Esophagus muscularis mucosa (tissue), 4 donors: ENCODE measurements at places on chromosomes 16 and 17.

- no peaks in the 10 kb centered on the region for H3K36me3 ChIP-seq
- H3K4me1 ChIP-seq: no peaks in the 10 kb centered on the region
- no peak overlapping the region for H3K4me3 ChIP-seq
- DNase-seq: no peak
Measured at GRCh38 chr16:78596996-78597422, 497.6 kb downstream of the WWOX start.

GRCh38 chr16:79509906-79510305, 90.6 kb downstream of the MAF start:
- no peaks in the 10 kb centered on the region for H3K36me3 ChIP-seq
- peaks cover 2% of the 10 kb centered on the region for H3K27me3 ChIP-seq
- no peak overlapping the region for H3K27ac ChIP-seq
- no peak for DNase-seq
- H3K4me3 ChIP-seq: no peak overlapping the region
- H3K4me1 ChIP-seq: no peaks in the 10 kb centered on the region

DNA sequence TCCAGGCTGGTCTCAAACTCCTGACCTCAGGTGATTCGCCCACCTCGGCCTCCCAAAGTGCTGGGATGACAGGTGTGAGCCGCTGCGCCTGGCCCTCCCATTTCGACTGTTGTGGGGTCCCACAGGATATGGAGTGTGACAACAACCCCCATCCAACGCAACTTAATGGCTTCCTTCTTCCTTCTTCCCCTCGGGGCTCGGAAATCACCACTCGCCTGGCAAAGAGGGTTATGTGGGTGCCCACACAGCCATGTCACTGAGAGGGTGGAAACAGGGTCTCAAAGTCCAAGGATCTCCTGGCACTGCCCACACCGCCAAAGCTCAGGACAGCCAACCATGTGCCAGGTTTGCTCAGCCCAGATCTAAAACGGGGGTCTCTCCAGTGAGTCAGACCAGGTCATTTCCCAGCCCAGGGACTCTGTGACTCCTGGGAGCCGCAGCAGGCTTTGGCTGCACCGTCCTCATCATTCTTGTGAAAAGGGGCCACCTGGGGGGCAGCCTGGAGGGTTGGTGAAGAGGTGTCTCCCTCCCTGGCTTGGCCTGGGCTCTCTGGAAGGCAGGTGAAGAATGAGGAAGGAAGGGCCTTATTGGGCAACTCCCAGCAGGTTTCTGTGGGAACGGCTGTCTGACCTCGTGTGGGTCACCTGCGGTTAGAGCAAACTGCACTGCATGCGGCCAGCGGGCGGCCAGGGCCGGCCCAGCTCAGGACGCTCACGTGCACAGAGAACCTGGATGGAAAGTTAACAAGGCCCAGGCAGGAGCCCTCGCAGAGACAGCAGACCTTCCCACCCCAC, 25.3 kb upstream of the LITAF start:
- DNase-seq: no peak
- H3K36me3 ChIP-seq: no peaks in the 10 kb centered on the region
- H3K27me3 ChIP-seq: no peaks in the 10 kb centered on the region
- H3K27ac ChIP-seq: no peak overlapping the region
- no peak overlapping the region for H3K4me3 ChIP-seq

DNA sequence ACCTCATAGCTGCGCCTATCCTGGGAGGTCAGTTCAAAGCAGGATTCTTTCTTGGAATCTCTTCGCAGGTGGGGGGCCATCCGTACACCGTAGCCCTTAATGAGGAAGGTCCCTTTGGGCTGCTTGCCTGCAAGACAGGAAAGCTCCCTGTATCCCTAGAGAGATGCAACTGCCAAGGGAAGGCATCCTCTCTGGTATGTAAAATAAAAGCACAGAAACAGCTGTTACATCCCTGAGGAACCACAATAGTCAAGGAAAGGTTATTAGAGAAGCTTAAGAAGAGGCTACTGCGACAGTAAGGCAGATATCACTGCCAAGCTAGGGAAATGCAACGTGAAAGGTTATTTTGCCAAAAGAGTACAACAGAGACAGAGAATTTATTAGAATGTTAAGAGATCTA, 77.2 kb downstream of the SNX11 start:
- no peak for DNase-seq
- H3K4me3 ChIP-seq: no peak overlapping the region
- no peaks in the 10 kb centered on the region for H3K36me3 ChIP-seq

DNA sequence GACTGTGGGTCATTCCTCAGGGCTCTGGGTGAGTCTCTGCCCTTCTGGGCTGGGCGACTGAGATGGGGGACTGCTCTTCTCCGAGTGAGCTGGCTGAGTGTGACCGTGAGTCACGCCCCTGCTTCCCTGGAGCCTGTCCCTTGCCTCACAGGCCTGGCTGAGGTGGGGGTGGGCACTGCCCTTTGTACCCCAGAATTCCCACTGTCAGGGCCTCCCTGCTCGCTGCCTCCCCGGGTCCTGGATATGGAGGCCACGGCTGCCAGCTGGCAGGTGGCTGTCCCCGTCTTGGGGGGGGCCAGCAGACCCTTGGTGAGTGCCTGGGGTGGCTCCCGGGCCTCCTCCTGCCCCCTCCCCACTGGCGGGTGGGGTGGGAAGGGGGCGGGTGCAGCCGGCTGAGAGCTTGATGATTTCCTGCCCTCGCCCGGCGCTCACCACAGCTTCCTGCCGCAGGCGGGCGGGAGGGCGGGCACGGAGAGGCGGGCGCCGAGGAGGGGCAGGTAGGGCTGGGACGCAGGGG, at the start of gene LAT:
Gene LAT, plus strand, starts transcription at position 434 of the 517 bp plus-strand sequence. CDS start 366 bp downstream, outside the sequence.
- H3K27me3 ChIP-seq: no peaks in the 10 kb centered on the region
- H3K4me3 ChIP-seq: peak within 1 kb of the TSS; percentile 9
- no peaks in the 10 kb centered on the region for H3K4me1 ChIP-seq
- no peak for DNase-seq
- peaks cover 92% of the 10 kb centered on the region for H3K36me3 ChIP-seq

GRCh38 chr17:57988301-57989250, 522 bp upstream of the VEZF1 start:
- H3K4me1 ChIP-seq: peaks cover 37% of the 10 kb centered on the region
- H3K27me3 ChIP-seq: no peaks in the 10 kb centered on the region
- H3K4me3 ChIP-seq: peak overlapping the region; percentile 81
- H3K27ac ChIP-seq: peak overlapping the region; percentile 97
- H3K36me3 ChIP-seq: no peaks in the 10 kb centered on the region
- DNase-seq: peak; percentile 93

GRCh38 chr16:52713740-52714139, 166.8 kb upstream of the TOX3 start:
- DNase-seq: peak; percentile 55
- H3K27me3 ChIP-seq: no peaks in the 10 kb centered on the region
- no peak overlapping the region for H3K4me3 ChIP-seq
- H3K36me3 ChIP-seq: no peaks in the 10 kb centered on the region
- H3K4me1 ChIP-seq: no peaks in the 10 kb centered on the region

DNA sequence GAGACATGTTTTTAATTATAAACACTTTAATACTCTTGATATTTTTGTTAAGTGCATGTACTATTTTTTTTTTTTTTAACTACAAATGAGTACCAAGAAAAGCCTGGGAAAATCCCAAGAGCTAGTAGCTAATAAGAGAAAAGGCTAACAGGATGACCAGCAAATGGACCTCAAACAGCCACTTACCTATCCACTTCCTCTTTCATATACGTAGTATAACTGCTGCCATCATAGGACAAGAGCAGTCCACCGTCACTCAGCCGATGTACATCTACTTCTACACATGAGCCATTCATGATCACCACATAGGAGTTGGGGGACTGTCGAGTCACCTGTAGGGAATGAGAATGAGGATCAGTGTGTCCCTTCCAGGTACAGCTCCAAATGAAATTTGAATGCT, 128.0 kb upstream of the C17orf78 start:
- H3K36me3 ChIP-seq: peaks cover 72% of the 10 kb centered on the region
- no peak overlapping the region for H3K27ac ChIP-seq
- DNase-seq: no peak
- no peaks in the 10 kb centered on the region for H3K27me3 ChIP-seq
- no peaks in the 10 kb centered on the region for H3K4me1 ChIP-seq

GRCh38 chr16:52494145-52494544, 52.8 kb downstream of the TOX3 start:
- H3K4me3 ChIP-seq: no peak overlapping the region
- no peaks in the 10 kb centered on the region for H3K27me3 ChIP-seq
- peaks cover 10% of the 10 kb centered on the region for H3K4me1 ChIP-seq
- H3K27ac ChIP-seq: no peak overlapping the region
- no peak for DNase-seq

DNA sequence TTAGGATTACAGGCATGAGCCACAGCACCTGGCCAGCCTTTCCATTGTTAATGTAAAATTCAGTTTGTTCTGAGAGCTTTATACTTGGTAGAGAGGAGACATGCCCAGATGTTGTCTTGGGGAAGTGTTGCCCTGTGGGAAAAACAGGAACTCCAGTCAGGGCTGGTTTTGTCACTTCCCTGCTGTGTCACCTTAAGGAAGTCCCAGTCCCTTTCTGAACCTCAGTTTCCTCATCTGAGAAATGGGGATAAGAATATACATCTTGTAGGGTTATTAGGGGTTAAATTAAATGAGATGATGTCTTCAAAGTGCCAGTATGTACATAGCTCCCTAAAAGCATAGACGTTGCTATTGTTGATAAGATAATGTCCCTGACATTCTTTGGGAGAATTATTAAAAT, 25.3 kb downstream of the CLEC16A start:
- no peak overlapping the region for H3K4me3 ChIP-seq
- peaks cover 10% of the 10 kb centered on the region for H3K4me1 ChIP-seq

GRCh38 chr16:85057948-85058347, 30.4 kb downstream of the KIAA0513 start:
- DNase-seq: no peak
- H3K36me3 ChIP-seq: peaks cover 4% of the 10 kb centered on the region
- H3K27ac ChIP-seq: no peak overlapping the region
- H3K27me3 ChIP-seq: no peaks in the 10 kb centered on the region
- H3K4me3 ChIP-seq: no peak overlapping the region
- H3K4me1 ChIP-seq: peaks cover 21% of the 10 kb centered on the region

DNA sequence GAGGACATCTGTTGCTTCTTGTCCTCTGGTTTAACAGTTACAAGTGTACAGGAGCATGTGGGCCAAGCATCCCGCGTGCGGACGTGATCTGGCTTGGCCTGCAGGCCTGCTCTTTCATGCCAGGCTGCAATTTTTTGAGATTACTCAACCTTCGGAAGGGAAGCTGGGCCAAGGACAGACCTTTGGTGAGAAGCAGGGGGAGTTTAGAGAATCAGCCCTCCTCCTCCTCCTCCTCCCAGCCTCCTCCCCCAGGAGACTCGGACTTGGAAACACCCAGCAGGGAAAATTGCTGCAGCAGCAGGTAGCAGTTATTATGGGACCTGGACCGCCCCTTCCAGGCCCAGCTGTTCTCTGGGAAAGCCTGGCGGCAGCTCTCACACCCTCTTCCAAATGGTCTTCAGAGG, 5.1 kb upstream of the KLHL36 start:
- peaks cover 42% of the 10 kb centered on the region for H3K4me1 ChIP-seq
- peak overlapping the region; percentile 68 for H3K27ac ChIP-seq
- DNase-seq: no peak
- H3K27me3 ChIP-seq: no peaks in the 10 kb centered on the region

- H3K4me3 ChIP-seq: no peak overlapping the region
- no peak overlapping the region for H3K27ac ChIP-seq
- H3K36me3 ChIP-seq: no peaks in the 10 kb centered on the region
- no peaks in the 10 kb centered on the region for H3K27me3 ChIP-seq
- H3K4me1 ChIP-seq: peaks cover 13% of the 10 kb centered on the region
Measured at GRCh38 chr16:49632795-49633184, 223.1 kb downstream of the ZNF423 start.

DNA sequence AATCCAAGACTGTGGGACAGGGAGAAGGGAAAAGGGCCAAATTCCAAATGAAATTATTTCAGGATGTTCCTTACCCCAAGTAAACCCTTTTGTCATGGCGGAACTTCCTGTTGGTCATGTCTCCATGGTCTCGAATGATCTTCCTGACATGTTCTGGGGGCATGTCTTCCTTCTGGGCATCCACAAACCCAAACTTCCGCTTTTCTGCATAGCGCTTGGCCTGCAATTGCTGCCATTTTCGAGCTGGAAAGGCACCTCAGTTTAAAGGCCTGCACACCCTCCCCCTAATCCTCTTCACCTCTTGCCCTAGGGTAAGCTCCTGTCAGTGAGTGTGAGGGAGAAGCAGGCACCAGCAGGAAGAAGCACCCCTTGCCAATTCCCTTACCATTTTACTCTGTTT, 1.2 kb downstream of the PRPF8 start:
- peaks cover 31% of the 10 kb centered on the region for H3K4me1 ChIP-seq
- peaks cover 48% of the 10 kb centered on the region for H3K36me3 ChIP-seq
- no peak for DNase-seq
- H3K4me3 ChIP-seq: peak overlapping the region; percentile 96

DNA sequence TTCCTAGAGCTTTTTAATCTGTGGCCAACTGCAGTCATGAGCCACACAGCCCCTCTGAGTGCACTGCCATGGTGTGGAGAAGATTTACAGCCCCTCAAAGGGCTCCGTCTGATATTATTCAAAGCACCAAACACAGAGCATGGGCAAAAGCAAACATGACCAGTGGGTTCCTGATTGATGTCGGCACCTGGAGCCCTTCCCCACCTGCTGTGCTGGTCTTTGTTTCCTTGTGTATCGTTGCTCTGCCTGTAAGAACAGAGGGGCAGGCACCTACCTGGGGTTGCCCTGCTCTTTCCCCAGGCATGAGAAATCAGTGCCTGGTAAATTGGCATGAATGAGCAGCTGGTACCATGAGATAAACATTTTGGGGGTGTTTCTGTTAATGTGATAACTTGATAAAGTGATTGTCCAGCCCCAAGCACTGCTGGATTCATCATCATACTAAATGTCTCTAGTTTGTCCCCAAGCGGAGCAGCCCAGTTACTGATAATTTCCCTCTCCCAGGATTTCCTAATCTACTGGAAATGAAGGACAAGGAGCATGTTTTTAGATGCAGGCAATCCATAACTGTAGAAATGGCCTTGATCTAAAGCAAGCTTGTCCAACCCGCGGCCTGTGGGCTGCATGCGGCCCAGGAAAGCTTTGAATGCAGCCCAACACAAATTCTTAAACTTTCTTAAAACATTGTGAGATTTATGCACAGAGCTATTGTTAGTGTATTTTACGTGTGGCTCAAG, 5.0 kb upstream of the SPIRE2 start:
- H3K27me3 ChIP-seq: no peaks in the 10 kb centered on the region
- no peak overlapping the region for H3K4me3 ChIP-seq
- H3K4me1 ChIP-seq: peaks cover 24% of the 10 kb centered on the region
- H3K27ac ChIP-seq: no peak overlapping the region
- no peaks in the 10 kb centered on the region for H3K36me3 ChIP-seq

GRCh38 chr17:55421179-55421934, at the start of gene MMD:
Gene MMD (minus strand): TSS chr17:55421835. CDS start chr17:55421695, 140 bp downstream.
- no peak for DNase-seq
- no peaks in the 10 kb centered on the region for H3K36me3 ChIP-seq
- no peaks in the 10 kb centered on the region for H3K27me3 ChIP-seq
- peaks cover 26% of the 10 kb centered on the region for H3K4me1 ChIP-seq
- peak within 1 kb of the TSS; percentile 96 for H3K27ac ChIP-seq

DNA sequence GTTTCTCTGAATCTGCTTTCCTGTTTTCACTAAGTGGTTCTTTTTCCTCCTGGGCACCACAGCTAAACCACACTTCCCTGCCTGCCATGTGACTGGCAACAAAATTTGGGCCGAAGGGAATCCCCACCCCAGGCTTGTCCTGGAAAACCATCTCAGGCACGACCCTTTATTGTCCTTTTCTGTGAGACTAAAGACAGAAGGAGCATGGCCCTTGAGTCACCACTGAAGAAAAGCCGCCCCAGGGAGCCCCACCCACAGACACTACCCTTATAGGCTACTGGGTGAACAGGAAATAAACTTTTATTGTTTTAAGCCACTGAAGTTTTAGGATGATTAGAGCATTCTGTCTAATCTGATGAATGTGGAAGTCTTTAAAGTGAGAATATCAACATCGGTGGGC, 88.6 kb upstream of the BRD7 start:
- H3K4me1 ChIP-seq: no peaks in the 10 kb centered on the region
- no peak for DNase-seq
- no peaks in the 10 kb centered on the region for H3K36me3 ChIP-seq
- no peak overlapping the region for H3K27ac ChIP-seq
- no peak overlapping the region for H3K4me3 ChIP-seq
